ENCODE measurements at places on chromosomes 3 and 15.

DNA sequence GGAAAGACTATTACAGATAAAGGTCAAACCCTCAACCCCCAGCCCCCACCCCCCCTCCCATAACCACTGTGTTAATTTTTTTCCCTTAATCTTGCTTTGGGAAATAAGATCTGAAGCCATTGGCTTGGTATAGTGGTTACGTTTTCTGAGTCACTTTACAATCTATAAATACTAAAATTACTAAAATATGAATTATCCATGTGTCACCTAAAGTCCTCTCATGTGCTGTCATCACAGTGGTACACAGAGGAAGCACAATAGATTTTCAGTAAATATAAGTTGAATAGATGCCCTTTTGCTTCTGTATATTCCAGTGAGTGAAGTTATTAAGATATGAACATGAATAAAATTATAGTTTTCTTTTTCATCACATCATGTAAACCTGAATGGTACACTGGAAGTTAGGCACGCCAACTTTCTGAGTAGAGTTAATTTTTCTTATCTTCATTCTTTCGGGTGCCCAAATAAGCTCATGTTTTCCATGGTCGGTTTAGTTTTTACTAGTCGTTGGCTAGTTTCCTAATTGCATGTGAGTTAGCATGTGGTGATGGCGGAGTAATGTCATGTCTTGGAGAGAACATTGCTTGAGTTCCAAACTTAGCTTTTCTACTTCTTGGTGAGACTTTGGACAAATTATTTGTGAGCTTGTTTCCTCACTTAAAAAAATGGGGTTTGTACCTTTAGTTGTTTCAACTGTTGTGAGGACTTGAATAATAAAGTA is 11.5 kb downstream of the PPP4R2 start:
- no peak for DNase-seq

- no peak for DNase-seq
Measured at GRCh38 chr15:93831641-93832040, 399.7 kb upstream of the MCTP2 start.

DNA sequence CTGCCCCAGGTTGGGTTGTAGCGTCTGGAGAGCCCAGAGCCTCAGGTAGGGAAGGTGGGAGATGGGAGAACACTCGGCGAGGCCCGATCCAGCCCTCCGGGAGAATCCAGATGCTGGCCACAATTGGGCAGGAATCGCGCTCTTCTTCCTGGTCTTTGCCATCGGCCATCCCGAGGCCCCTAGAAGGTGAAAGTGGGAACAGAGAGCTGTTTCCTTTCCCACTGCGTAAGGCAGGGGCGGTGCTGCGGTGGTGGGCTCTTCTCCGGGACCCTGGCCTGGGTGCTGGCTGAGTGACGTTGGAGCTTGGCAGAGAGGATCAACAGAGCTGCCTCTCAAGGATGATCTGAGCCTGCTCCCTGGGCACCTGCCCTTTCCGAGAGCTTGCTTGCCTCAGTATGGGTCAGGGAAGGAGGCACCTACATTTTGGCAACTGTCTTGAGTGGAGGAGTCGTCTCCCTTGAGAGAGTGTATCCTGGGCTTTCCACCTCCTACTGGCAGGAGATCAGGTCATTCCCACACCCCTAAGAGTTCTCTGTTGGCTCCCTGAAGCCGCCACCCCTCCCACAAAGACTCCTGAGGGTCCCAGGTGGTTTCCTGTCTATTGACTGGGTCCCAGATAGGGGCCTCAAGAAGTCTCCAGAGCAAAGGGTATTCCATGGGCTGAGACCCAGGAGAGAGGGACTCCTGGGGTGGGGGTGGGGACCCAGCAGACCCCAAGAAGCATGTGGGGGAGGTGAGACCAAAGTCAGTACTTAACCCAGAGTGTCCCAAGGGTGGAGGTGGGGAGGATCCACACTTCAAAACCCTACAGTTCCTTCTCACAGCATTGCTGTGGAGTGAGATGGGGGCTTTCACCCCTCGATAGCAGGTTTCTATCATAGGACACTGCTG is 1.6 kb downstream of the C15orf39 start:
- no peak for DNase-seq

DNA sequence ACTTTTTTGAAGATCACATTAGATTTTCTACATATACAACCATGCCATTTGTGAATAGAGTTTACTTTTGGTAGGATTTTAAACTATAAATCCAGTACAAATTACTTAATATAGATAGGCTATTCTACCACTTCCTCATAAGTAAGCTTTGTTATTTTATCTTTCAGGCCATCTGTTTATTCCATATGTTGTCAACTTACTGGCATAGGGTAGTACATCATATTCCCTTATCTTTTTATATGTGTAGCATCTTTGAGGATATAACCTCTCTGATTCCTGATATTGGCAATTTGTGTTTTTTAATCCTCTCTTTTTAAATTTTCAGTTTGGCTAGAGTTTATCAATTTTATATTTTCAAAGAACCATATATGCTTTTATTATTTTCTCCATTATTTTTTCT is 515.4 kb downstream of the DIPK2A start:
- no peak for DNase-seq

DNA sequence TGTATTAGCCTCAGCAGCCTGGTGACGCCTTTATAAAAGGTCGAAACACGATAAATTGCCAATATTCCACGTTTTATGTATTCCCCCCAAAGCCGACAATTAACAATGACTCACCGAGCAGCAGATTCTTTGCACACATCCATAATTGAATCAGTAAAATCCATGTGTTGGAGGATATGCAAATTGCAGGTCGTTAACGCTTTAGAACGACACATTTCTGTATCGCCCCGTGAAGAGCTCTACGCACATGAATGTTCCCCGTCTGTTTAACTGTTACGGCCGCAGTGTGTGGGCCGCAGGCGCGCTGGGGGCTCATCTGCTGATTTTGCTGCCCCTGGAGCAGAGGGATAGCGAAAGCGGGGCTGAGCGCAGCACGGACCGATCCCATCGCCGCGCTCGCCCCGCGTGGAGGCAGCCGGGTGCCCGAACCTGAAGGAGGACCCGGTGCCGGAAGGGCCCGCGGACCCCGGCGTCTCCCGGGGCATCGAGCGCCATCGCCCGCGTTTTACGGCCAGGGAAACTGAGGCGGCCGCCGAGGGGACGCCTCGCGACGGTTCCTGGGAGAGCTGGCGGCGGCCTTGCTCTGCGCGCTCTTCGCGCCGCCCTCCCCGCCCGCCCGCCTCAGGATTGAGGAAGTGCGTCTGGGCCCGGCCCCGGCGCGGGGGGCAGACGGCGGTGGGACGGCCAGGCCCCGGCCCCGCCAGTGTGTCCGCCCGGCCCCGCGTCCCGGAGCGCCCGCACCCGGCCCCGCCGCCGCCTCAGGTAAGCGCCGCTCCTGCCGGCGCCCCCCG is at the start of gene LRRK1:
Gene LRRK1, plus strand, starts transcription at position 668 of the 791 bp plus-strand sequence. CDS start 5,276 bp downstream, outside the sequence.
- no peak for DNase-seq

- DNase-seq: no peak
Measured at GRCh38 chr3:42094128-42094527, 3.0 kb downstream of the TRAK1 start.

DNA sequence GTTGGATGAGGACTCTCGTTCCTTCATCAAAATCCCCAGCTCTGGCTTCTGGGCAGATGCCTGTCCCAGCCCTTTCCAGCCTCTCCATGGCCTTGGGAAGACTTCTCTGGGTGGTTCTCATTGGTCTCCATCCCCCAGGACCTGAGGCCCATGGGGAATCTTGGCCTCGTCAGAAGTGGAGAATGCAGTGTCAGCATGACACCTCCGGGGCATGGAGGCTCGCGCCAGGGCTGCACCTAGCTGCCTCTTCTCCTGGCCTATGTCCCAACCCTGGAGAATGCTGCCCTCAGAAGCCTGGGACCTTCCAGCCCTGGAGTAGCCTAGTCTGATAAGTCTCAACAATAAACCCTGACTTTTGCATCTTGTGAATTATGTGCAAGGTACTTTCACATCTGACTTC is 3.0 kb downstream of the KBTBD13 start:
- no peak for DNase-seq

DNA sequence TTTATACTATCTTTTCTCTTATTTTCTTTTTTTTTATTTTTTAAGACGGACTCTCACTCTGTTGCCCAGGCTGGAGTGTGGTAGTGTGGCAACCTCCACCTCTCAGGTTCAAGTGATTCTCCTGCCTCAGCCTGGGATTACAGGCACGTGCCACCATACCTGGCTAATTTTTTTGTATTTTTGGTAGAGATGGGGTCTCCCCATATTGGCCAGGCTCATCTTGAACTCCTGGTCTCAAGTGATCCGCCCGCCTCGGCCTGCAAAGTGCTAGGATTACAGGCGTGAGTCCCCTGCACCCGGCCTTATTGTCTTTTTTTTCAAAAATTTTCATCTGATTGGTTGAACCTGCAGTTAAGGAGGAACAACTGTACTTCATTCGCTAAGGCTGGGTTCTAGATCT is 21.8 kb downstream of the ABHD2 start:
- DNase-seq: no peak

- no peak for DNase-seq
Measured at GRCh38 chr3:105096071-105096470, 270.6 kb upstream of the ALCAM start.

DNA sequence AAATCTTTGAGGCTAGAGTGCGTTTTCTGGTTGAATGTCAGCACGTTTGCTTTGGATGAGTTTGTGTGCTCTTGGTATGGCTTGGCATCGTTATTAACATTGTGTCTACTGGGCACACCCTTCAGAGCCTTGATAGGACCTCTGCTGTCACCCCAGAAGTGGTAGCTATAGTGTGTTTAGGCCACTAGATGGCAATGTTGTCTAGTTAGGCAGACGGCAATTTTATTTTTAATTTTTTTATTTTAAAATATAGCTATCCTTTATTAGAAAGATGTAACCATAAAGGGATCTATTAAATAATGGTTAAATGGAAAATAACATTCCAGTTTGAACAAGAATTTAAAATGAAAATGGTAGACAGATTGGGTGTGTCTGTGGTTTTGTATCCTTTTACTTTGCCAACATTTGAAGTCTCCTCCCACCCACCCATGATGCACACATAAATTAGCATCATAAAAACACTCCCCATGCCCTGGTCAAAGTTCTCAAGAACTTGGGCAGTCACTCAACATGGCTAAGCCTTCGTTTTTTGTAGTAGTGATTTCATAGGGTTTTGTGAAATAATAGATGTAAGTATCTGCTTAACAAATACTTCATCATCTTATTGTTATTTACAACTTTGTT is 200.7 kb downstream of the KCNH8 start:
- no peak for DNase-seq

DNA sequence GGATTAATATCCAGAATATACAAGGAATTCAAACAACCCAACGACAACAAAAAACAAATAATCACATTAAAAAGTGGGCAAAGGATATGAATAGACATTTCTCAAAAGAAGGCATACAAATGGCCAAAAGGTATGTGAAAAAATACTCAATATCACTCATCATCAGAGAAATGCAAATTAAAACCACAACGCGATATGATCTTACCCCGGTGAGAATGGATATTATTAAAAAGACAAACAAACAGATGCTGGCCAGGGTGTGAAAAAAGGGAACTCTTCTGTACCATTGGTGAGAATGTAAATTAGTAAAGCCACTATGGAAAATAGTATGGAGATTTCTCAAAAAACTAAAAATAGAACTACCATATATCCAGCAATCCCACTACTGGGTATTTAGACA is 43.5 kb upstream of the MEF2A start:
- no peak for DNase-seq

GRCh38 chr3:115148142-115148790 is 1.2 kb upstream of the ZBTB20 start:
- no peak for DNase-seq

- no peak for DNase-seq
Measured at GRCh38 chr3:184717399-184717983, 5.6 kb upstream of the MAGEF1 start.

DNA sequence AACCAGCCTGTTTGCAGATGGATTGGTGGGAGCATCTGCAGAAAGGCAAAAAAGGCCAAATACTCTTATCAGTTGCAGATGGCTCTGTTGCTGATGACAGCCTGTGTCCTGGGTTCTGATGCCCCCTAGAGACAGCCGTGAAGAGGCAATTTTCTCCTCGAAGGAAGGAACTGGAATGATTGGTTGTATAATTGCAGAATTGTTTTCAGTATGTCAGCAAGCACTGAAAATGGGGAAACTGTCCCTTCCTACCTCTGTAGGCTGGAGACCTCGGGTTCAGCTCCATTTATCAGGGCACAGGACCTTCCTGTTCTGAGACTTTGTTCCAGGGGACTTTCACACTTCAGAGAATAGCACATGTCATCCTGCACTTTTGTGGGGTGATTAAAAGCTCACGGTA is 103.0 kb downstream of the PGPEP1L start:
- DNase-seq: no peak

DNA sequence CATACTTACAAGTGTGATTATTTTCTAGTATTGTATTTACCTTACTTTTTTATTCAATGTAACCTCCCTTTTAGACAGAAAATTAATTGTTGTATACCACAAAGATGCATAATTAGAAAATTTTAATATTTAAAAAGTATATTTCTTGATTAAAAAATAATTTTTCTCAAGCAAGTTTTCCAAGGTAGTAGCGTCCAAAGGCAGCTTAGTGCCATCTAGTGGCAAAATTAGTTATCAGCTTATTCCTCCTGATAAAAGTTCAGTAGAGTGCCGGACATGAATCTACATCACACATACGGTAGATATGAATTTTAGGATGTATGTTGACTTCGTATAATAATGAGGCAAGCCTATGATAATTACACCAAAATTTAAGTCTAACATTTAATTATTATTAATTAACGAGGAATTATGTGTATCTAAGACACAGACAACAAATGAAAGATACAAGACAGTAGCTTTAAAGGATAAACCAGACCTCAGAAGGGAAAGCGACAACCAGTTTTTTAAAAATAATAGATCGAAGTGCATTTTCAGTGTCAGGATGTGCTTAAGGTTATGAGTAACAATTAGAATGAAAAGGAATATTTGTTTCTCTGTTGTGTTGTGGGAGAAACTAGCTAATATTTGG is 405.9 kb downstream of the ROBO1 start:
- no peak for DNase-seq

- no peak for DNase-seq
Measured at GRCh38 chr15:74243431-74243830, 7.3 kb downstream of the CCDC33 start.

GRCh38 chr3:66404197-66404596 is 96.6 kb downstream of the LRIG1 start:
- DNase-seq: no peak

DNA sequence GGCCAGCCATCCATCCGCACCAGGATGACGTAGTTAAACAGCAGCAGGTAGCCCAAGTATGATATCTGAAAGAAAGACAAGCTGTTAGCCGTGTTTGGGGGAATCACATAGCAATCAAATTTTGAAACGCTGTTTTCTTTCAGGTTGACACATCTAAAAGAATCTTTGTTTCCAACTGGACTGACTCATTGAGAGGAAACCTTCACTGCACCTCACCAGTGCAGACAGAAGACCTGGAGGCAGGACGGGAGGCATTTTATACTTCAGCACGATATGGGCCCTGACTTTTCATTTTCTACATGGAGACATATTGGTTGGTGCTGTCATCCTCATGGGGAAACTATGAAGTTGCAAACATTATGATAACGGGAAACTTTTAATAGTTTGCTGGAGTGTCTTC is 44.2 kb upstream of the MTMR10 start:
- DNase-seq: no peak

DNA sequence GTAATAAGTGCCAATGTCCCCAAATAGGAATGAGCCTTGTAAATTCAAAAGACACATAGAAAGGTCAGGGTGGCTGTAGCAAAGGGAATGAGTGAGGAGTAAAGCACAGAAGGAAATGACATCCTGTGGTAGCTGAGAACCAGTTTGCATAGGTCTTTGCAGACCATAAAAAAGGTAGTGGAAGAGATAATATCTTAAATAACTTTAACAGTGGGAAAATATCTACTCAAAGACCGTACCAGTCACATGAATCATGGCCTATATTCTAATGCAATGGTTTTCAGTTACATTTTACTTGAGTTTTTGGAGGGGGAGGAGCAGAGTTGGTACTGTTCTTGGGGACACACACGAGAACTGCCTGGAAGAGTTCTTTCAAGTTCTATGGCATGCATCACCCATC is 297.3 kb upstream of the ADAMTS9 start:
- no peak for DNase-seq
